ENCODE measurements at places on chromosomes 16 and 17.
A peak's percentile ranks its signal among the peaks of the same experiment; 100 is the strongest.

DNA sequence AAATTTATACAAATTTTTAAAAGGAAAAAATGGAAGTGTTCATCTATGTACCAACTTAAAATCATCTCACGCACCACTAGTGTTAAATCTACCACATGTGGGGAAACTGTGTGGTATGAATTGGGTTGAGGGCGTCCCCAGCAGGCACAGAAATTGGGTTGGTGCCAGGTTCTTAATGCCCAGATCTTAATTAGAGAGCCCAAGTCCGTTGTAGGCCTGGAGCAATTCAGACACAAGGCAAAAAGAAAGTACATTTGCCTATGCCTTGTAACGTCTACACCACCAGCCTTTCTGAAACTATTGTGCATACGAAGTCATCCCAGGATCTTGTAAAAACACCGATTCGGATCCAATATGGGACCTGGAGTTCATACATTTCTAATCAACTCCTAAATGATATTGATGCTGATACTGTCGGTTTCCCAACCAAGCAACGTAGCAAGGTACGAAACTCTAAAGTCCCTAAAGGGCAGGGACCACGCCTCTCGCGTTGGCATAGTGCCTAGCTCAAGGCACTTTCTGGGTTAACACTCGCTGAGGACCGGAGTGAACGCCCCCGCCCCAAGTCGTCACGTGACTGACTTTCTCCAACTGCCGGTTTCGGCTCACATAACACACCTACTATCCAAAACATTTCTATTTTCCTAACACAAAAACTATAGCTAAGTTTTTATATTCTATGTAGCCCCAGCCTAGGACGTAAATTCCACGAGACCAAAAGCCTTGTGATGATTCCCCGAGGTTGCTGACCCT lies 945 bp upstream of the UQCRC2 start:
- DNase-seq: peak; percentile 21

DNA sequence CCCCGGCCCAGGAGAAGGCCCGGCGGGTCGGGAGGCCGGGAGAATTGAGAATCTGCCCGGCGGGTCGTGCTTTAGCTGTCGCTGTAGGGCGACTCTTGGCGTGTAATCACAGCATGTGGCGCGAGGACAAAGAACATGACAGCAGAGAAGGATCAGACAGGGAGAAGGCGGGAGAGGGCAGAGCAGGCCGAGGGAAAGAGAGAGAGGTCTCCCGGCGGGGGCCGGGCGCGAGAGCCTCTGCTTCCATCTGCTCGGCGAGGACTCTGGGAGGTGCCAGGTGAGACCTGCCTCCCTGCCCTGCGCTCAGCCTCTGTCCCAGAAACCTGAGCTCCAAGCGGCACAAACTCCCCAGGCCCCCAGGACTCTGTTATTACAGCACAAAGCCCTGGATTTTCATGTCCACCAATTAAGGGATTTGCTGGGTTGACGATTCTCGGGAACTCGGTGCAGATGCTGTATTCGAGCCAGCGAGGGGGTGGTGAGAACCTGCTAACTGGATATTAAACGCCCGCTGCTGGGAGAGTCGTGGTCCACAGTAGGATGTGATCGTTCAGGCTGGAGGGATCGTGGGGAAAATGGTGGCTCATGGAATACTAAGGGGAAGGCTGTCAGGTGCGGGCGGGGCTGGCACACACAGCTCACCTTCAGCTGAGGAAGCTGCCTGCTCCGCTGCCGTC lies 172.0 kb upstream of the CIBAR2 start:
- DNase-seq: no peak

- DNase-seq: no peak
Measured at GRCh38 chr16:84323606-84324005, 28.9 kb downstream of the WFDC1 start.

DNA sequence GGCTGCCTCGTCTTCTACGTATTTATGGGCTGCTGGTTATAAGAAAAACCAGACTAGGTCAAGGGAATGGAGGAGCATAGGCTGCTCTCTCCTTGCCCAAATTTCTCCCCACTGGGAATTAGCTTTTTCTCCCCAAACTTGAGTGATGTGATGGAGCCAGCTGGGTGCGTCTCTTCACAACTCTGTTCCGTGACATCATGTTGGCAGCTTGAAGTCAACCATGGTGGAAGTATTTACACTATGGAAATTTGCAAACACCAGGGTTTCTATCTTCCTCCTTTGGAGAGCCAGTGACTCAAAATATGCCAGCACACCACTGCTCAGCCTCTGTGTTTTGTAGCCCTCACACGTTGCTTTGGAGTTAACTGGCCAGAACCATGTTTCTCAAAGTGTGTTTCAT lies 78.1 kb downstream of the OR1D5 start:
- DNase-seq: no peak

DNA sequence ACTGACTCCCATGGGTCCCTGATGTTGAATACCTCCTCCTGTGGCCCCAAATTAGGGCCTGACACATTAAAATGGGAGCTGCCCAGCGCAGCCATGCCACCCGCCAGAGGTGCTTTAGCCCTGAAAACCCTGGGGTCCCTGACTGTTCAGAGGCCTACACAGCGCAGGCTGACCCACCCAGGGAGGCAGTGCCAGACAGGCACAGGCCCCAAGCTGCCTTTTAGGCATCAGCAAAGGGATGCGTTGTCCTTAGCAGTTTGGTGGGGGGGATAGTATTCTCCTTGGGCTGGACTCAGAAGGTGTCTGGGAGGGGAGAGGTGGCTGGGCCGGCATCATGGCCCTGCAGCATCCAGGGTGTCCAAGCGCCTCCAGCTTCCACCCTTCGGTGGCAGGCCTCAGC lies 1.4 kb downstream of the RAPGEFL1 start:
- no peak for DNase-seq

GRCh38 chr16:65120831-65121721 lies 787 bp downstream of the CDH11 start:
- DNase-seq: no peak

- no peak for DNase-seq
Measured at GRCh38 chr16:51048544-51048943, 102.5 kb downstream of the SALL1 start.

DNA sequence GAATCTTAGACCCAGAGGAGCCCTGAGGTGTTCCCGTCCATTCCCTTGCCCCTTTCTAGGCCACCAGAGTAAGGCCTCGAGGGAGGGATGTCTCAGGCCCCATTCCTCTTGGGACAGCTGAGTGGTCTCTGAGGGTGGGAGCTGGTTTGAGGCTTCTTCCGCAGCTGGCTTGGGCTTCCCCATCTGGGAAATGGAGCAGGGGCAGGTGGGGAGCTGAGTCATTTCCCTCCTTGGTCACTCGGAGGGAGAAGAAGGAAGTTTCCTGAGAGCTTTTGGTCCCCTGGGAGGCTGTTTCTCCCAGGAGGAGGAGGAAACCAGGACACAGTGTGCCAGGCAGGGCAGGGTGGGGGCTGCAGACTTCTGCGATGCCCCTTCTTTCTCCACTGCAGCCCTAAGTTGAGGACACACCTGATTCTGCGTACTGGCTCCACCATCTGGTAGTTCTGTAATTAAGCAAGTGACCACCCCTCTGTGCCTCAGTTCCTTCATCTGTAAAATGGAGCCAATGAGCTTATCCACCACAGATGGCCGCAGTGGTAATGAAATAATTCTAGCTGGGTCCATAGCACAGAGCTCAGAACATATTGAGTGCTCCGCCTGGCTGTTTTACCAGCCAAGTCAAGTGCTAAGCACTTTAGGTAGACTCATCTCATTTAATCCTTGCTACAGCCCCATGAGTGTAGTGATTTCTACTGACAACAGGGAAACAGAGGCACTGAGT lies 1.6 kb upstream of the KCNJ12 start:
- DNase-seq: no peak

GRCh38 chr16:86044881-86045590 lies 146.1 kb downstream of the IRF8 start:
- DNase-seq: no peak

DNA sequence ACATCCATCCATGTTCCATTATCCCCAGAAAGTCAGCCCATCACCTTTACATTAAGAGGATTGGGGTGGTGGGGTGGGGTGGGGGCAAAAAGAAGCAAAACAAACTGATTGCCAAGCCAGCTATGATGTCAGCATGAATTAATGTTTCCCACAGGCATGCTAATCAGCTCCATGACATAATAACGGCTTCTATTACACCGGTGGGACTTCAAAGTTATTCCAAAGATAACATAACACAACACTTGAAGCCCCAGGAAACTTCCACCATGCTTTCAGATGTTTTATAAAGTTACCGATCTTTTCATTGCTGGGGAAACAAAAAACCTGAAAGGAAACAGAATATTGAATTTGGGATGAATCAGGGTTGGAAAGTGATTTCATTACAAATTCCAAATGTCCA lies 155.9 kb upstream of the IRX5 start:
- no peak for DNase-seq

GRCh38 chr17:28388106-28388505 lies 16.6 kb downstream of the SARM1 start:
- no peak for DNase-seq

- DNase-seq: no peak
Measured at GRCh38 chr17:50570528-50570927, 10.0 kb downstream of the CACNA1G start.

DNA sequence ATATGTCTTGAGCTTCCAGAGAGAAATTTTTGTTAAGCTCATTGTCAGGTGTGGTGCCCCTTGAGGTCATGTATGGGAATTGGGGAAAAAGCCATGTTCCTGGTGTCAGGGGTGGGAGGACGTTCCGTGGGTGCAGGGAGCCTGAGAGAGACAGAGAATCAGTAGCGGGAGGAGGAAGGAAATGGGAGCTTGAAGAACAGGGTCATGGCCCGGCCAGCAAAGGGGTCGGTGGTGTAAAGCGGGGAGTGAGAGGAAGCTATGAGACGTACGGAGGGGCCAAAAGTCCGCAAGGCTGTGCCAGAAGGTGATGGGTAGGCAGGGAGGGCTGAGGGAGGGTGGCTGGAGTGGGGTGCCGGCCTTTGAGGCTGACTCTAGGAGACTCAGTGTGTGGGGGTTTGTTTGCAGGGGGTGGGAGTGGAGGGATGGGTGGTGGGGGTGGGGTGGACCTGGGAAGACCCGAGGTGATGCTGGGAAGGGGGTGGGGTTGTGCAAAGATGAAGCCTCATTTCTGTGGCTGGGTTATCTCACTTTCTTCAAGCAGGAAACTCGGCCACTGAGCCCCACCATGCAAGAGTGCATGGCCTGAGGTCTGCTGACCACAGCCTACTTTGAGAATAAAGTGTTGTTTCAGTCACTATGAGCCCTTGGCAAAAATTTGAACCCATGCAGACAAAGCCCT lies 63.6 kb downstream of the PLCG2 start:
- no peak for DNase-seq

DNA sequence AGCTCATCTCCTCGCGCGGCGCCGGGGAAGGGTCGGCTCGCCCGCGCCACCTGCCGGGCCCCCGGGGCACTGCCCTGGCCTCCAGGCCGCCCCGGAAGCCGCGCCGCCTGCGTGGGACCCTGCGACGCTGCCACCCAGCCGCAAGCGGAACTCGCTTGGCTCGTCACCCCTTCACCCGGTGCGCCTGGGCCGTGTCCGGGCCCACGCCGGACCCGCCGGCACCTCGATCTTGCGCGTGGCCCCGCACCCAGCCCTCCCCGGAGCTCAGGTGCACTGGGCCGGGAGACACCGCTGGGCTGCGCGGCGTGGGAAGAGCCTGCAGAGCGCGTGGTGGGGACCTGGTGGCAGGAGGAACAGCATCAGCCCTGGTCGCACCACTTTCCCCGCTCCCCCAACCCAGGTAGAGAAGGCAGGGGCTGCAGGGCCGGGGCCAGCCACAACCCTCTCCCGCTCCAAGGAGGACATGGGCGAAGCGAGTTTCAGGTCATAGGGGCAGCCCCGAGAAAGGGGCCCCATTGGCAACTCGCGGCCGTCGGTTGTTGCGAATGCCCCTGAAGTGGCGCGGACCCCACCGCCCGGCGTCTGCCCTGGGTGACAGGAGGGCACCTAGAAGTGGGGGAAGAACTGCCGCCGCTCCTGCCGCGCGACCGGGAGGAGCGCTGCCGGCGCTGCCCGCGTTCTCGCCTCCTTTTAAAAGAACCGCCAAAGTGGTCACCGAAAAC lies 363 bp upstream of the MIF4GD start:
- no peak for DNase-seq

DNA sequence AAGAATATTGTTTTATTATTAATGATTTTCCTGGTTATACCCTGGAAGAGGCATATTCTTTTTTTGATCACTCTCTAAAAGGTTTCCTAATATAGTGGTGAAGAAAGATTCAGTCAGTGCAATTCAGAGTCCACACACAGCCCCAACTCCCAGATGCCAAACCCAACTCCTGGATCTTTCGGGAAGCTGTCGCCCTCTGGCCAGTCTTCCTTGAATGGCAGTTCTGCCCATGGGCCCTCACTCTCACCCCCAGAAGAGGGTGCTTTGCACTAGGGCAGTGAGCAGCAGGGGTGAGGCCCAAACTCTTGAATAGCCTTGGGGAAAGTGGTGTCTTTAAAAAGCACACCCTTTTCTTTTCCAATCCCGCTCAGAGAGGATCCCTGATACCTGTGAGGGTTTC lies 11.0 kb downstream of the KRT32 start:
- no peak for DNase-seq

DNA sequence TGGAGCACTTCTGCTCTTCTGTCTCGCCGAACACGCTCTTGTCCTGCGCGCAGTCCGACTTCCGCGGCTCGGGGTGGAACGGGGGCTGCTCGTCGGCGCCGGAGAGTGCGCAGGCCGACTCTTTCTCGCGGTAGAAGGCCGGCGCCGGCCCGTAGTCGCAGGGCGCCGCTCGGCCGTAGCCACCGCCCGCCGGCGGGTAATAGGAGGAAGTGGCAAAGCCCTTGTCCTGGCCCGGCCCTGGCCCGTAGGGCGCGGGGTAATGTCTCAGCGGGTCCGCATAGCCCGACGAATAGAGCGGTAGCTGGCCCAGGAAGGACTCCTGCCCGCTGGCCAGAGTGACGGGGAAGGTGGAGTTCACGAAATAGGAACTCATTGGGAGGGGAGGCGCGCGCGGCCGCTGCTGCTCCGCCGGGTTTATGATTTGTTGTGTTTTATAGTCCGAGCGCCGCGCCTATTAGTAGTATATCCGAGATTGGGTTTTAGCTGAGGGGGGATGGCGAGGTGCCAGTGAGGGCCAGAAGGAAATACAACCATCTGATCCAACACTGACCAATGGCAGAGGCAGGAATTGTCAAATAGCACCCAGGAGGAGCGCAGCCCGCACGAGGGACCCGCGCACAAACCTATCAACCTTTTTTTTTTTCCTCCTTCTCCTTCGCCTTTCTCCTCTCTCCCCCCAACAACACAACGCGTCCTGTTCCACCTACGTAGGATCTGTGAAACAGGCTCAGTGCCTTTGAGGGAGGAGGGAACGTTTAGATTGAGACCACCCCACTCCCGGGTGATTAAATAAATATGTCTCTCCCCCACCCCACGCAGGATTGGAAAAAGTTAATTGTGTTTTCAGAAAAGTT lies 4.4 kb upstream of the HOXB5 start:
- no peak for DNase-seq
